ENCODE measurements at places on chromosomes 5 and 9. TPM values are rescaled to one million over a fixed set of nuclear protein-coding genes. Genes with fewer than 3 reads are reported as not detected.

DNA sequence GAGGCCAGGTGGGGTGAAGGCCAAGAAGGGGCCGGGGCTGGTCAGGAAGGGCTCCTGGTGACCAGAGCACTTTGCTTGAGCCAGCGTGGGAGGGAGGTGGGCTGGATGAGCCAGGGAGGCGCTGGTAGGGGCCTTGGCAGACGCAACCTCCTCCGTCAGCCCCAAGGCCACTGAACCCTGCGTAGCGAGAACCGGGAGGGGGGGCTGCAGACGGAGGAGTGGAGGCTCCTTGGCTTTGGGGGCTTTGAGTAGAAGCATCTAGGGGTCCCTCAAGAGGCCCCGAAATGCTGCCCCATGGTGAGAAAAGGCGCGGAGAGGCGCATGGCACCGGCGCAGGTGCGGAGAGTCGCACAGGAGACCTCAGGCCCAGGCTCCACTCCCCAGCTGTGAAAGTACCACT is 1888.0 kb upstream of the CDH9 start:
- DNase-seq = no peak

- peak; percentile 70 for DNase-seq
These were observed 33.4 kb upstream of the CDC42SE2 start for GRCh38 chr5:131230406-131230805.

- no peak for DNase-seq
These were observed 82.2 kb upstream of the SLCO6A1 start for GRCh38 chr5:102581011-102581410.

GRCh38 chr9:132125361-132125760 is 36.5 kb upstream of the NTNG2 start:
- no peak for DNase-seq

Gene PCDHGA10
- 4.7 TPM for total RNA-seq

- peak; percentile 8 for DNase-seq
These were observed 868 bp downstream of the ZBTB43 start for GRCh38 chr9:126805554-126806262.
